Dorsolateral prefrontal cortex (tissue), 122 donors: ENCODE measurements at places on chromosomes 13 and 19.
A peak's percentile ranks its signal among the peaks of the same experiment; 100 is the strongest.

GRCh38 chr19:1169921-1170885 is 3.9 kb downstream of the SBNO2 start:
- DNase-seq, result peak; percentile 56

GRCh38 chr13:104984296-104984818 is 1551.1 kb downstream of the EFNB2 start:
- DNase-seq, result peak; percentile 72

- no peak for DNase-seq
Observed at GRCh38 chr19:7739211-7739755, 7.4 kb upstream of the CLEC4G start.

DNA sequence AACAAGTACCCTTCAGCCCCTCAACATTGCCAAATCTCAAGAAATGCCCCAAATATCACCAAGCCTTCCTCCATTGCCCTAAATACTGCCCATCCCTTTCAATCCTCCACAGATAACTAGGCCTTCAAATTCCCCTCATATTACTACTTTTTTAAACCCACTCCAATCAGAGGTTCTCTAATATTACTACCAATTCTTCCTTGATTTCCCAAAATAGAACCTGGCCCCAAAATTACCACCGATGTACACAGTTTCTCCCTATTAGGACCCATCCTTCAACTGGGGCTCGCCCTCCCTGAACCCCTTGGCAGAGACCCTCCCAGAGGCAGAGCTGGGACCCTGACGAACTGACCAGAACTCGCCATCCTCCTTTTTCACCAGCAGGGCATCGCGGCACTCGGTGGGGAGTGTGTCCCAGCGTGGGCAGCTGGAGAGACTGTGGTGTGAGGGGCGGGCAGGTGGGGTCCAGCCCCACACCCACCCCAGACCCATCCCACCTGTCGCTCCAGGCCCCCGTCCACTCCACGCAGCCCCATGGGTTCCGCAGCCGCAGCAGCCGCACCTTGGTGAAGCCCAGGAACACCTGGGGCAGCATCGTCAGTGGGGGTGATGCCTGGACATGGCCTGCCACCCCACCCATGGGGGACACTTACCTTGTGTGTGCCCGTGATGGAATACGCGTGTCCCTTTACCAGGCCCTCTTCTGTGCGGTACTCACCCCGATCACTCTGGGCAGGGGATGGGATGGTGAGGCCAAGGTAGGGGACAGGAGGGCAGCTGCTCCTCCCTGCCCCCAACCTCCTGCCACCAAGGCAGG is 6.1 kb downstream of the CAPN12 start:
- peak; percentile 32 for DNase-seq

- DNase-seq, result no peak
Observed at GRCh38 chr13:51914137-51914493, 52.3 kb downstream of the CCDC70 start.

- DNase-seq, result no peak
Observed at GRCh38 chr19:2425622-2426581, 1.5 kb downstream of the TIMM13 start.

DNA sequence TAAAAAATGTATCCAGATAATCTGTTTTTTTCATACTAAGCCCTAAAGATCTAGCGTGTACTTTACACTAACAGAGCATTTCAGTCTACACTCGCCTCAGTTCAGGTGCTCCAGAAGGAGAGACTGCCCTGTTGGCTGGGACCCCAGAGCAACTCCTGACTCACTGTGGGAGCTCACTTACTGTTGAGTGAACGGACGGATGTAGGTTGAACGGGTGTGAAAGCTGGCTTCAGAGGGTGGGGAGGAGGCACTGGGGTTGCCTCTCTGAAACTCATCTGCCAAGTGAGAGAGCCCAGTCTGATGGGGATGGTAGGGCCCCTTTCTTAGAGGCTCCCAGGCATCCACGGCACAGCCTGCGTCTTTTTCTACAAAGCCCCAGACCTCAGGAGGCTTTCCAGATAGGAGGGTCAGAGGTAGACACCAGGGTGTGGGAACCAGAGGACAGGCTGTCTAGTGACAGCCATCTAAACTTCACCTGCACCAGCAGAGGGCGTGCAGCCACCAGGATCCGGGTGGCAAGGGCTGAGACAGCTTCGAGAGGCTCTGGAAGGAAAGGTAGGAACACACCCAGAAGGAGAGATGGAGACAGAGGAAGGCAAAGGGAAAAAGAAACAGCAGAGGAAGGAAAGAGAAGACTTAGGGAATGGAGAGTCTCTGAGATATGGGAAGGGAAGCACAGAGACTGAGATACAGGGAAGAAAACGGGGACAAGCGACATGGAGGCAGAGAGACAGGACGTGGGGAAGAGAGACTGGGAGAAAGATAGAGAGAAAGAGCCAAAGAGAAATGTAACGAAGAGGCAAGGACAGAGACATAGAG is 3.7 kb downstream of the KASH5 start:
- peak; percentile 71 for DNase-seq

DNA sequence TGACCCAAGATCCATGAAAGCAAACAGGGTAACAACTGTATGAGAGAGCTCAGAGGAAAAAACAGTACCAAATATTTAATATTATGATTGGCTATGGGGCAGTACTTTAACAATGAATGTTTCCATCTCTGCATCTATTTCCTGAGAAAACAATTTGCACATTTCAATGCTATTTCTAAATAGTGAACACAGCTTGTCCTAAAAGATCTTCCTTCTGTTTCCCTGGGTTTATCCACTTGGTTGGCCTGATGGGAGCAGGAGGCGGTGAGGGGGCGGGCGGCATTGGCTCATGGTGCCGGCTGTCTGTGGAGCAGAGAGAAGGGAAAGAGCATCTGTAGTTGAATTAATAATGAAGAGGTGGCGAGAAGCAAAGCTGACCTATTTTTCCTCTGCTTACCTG is 291.4 kb downstream of the DCLK1 start:
- DNase-seq, result peak; percentile 79

DNA sequence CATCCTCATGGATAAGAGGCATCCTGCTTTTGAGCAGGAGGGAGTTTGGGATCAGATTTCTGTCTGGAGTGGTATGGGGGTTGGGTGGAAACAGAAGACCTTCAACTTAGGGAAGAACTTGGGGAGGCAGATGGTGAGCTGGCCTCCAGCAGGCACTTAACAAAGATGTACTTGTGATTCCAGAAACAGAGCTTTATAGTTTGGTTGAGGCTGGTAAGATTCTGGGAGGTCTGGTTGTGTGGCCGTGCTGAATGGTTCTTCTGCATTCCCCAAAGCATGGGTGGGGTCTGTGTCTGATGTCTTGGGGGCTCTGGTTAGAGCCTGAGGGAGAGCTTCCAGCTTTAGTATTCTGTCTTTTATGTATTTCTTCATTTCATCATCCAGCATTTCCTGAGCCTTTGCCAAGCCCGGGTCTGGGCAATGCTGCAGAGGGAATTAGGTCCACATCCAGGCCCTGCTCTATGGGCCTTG is 4.8 kb downstream of the MEGF8 start:
- DNase-seq, result no peak

DNA sequence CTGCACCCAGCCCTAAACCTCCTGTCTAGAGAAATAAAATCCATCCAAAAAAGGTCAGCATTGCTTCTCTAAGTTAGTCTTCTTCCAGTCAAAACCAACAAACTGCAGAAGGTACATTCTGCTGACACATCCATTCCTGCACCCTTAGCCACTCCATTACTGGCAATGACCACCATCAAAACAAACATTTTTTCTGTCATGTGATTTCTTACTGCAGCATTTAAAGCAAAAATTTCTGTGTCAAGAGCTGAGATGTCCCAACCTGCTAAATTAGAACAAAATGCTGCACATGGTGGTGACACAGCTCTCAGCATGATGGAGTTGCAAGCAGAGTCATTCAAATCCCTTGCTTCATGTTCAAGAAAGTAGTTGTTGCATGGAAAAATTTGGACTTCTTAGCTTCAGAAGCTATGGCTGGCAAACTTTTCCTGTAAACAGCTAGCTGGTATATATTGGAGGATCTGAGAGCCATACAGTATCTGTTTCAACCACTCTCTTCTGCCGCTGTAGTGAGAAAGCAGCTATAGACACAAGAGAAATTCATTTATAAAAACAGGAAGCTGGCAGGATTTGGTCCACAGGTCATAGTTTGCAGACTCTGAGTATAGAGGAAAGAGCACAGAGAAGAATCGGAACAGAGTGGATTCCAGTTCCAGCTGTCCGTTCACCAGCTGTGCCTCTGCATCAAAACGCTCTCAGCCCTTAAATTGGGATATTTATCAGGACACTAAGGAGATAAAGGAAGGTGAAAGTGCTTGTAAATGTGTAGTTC is 17.4 kb downstream of the RUBCNL start:
- no peak for DNase-seq

DNA sequence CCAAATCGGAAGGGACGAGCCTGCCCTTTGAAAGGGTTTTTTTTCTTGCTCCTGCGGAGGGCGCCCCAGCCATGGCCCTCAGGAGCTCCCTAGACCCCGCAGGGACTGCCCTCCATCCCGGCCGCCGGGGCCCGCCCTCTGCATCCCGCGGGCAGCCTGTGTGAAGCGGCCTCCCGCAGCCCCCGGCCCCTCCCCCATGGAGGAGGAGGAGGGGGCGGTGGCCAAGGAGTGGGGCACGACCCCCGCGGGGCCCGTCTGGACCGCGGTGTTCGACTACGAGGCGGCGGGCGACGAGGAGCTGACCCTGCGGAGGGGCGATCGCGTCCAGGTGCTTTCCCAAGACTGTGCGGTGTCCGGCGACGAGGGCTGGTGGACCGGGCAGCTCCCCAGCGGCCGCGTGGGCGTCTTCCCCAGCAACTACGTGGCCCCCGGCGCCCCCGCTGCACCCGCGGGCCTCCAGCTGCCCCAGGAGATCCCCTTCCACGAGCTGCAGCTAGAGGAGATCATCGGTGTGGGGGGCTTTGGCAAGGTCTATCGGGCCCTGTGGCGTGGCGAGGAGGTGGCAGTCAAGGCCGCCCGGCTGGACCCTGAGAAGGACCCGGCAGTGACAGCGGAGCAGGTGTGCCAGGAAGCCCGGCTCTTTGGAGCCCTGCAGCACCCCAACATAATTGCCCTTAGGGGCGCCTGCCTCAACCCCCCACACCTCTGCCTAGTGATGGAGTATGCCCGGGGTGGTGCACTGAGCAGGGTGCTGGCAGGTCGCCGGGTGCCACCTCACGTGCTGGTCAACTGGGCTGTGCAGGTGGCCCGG is 815 bp downstream of the MAP3K10 start:
- peak; percentile 58 for DNase-seq
